ENCODE measurements at places on chromosomes 12 and 14.

GRCh38 chr12:49864798-49865090 lies 21.8 kb upstream of the BCDIN3D start:
- DNase-seq: no peak

GRCh38 chr12:47811581-47812484 lies 7.9 kb downstream of the HDAC7 start:
- DNase-seq: no peak

- DNase-seq: no peak
Measured at GRCh38 chr14:72523424-72524294, 370.2 kb downstream of the DPF3 start.

GRCh38 chr12:124044809-124045321 lies 71.8 kb downstream of the ZNF664 start:
- DNase-seq: peak; percentile 2

- no peak for DNase-seq
Measured at GRCh38 chr12:125355614-125356013, 290.4 kb downstream of the AACS start.

- DNase-seq: no peak
Measured at GRCh38 chr12:56641219-56641618, 4.6 kb downstream of the ATP5F1B start.

DNA sequence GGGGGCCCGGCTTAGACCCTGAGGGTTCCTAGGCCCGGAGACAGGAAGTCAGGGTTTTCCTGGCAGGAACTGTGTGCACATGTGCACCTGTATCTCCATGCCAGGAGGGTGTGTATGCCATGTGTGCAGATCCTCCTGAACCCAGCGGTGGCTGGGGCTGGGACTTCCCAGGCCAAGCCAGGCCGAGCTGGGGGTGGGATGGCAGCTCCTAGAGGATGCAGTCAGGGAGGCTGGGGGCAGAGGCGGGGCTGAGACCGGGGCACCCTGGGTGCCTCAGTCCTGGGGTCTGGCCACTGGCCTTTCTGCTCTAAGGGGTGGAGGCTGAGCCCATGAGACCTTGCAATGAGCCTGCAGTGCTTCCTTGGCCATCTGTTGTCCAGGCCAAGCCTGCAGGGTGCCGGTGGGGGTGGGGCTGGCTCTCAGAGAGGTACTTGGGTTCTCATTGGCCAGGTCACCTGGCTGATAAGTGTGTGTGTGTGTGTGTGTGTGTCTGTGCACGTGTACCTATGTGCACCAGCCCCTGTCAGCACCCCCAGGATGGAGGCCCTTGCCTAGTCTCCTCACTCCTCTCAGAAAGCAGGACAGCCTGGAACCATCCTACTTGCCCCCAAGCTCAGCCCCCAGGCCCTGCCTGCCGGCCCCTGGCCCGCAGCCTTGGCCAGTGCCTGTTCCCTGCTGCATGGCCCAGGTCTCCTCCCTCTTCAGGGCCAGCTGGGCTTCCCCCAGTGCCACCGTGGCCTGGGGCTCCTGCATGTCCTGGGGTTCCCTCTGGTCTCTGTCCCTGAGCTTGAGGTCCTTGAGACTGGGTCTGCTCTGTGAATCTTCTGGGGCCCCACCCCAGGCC lies 10.6 kb upstream of the TNFAIP2 start:
- no peak for DNase-seq

- DNase-seq: no peak
Measured at GRCh38 chr14:36019126-36019525, 157.4 kb downstream of the PTCSC3 start.

GRCh38 chr14:98182393-98183055 lies 1089.5 kb downstream of the BCL11B start:
- no peak for DNase-seq

DNA sequence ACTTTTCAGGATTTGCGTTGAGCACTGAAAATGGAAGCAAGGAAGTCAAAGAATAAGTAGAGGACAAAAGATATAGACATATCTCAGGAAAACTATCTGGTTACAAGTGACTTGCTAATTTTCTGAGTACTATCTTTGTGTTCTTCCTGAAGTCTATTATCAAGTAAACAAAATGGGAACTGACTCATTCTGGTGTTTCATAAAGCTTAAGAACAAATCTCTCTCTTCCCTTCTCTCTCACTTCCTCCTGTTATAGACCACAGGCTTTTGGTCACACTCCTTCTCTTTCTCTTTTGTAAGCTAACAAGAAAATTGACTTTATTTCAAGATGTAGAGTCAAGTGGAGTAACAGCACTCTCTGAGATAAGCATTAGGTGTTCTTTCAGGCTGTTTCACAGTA lies 406.6 kb upstream of the SYT1 start:
- no peak for DNase-seq

DNA sequence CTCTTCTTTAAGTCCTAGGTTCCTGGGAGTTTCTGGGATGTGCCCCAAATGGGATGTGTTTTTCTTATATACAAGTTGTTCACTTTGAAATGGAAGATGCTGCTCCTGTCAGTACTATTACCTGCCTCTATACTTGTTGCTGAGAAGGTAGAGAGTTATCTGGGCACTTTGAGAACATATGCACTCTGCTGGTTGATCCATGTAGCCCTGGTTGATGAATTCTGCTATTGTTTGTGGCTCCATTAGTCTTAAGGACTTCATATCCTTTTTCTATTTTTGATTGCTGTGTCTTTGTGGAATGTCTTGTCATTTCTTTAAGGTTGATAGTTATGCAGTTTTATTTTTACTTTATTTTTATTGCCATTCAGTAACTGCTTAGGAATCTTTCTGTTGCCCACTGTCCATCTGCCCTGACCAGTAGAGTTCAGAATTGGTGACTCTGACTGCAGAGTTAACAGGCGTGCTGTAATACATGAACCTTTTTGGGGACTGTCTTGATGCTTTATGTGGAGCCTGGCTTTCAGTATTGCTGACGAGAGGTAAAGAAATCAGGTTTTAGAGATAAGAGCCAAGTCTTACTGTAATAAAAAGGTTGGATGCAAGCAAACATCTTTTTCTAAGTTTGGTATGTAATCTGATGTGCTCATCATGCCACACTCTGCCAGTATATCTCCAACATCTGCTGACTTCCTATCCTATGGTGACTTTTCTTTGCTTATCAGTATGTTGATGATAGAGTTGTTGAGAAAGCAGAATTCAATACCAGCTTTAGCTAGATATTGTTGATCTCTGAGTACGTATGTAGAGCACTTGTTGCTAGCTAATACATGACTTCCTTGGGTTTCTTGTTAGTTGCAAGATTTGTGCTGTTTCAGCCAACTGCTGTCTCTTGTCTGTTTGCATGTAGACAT lies 1.6 kb downstream of the GMPR2 start:
- DNase-seq: no peak

GRCh38 chr12:3632256-3632655 lies 120.7 kb downstream of the CRACR2A start:
- DNase-seq: no peak

DNA sequence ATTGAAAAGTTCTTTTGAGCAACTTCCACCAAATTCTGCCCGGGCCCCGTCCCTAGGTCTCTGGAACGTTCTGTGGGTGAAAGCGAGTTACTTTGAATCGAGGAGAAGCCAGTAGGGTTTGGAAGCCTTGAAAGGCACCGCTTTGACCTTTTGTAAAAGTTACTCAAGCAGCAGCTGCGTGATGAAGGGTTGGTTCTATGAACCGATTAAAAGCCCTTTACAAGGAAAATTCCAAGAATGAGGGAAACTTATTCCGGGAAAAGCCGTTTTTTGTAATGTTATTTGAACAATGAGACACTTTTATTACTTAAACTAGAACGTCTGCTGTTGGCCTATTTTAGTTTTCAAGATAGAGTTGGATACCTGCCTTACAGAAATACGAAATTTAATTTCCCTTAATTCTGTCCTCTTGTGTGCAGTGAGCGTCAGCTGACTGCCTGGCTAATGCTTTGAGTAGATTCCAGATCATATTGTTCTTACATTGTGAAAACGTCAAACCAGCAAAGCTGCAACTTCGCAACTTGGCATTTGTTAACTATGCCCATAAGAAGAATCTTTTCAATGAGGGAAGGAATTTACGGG lies 906 bp downstream of the LARP4 start:
- DNase-seq: peak; percentile 74

DNA sequence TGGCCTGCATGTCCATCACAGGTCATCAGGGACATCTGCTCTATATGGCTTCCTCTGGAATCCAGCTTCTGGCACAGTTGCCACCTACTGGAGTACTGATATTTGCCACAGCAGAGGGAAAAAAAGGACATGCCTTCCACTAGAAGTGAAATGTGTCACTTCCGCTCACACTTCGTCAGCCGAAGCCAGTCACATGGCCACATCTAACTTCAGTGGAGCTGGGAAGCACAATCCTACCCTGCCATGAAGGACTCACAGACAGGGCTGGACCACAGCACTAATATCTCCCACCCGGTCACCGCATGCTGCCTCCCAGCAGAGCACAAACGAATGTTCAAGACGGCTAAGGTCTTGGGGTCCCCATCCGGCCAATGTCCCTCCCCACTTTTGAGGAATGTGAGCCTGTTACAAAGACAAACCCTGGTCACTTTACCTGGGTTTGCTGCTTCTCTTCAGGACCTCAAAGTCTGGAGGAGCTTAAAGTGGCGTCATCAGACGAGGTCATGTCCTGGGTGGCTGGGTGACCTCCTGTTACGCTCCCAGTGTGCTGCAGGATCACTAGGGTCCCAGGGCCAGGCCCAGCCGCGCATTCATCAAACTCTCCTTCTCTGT lies 98.6 kb downstream of the GCH1 start:
- no peak for DNase-seq

DNA sequence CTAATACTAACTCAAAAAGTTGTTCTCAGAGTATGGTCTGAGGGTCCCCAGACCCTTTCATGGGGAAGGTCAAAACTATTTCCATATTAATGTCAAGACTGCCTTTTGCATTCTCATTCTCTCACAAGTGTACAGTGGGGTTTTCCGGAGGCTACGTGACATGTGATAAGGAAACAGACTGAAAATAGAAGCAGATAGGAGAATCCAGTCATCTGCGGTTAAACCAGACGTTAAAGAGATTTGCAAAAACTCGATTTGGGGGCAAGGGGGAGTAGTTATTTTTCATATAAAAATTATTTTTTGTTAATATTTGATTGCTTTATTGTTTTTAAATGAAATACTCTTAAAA lies 1.0 kb upstream of the NAP1L1 start:
- DNase-seq: peak; percentile 59

DNA sequence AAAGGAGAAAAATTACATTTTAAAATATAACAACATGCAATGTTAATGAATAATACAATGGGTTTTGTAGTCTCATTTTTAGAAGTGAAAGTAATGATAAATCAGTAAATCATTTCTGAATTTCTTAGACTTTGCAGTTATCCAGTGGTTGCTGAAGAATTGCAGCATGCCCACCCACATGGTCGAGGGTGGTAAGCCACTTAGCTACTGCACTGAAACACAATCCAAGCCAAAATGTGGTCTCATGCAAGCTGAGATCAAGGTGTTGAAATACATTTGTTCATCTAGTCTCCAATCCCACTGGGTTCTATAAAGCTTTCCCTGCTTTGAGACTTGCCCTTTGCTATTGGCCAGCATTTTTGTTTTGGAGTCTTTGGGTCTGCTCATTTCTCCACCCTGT lies 247.9 kb downstream of the NELL2 start:
- DNase-seq: no peak

- no peak for DNase-seq
Measured at GRCh38 chr12:117282490-117282889, 78.9 kb downstream of the NOS1 start.

All from CD4-positive, alpha-beta T cell treated with Interleukin-15 for 4 hours (primary cell).